MG63 (cell line): ENCODE measurements at places on chromosomes 1 and 21.

DNA sequence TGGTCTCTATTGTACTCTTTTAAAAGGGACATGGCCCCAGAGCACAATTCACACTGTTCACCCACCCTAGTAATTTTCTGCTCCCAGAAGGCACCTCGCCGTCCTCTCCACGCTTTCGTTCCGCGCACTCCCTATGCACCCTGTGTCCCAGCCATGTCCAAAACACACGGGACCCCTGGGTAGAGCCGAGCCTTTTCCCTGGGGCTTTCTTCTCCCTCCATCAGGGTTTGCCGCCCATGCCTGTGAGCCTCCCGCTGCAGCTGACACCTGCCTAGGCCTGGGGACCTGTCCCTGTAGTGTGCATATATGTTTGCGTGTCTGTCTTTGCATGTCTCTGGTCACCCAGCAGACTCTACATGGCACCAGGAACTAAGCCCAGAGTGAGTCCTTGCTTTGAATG lies 302.7 kb downstream of the PCP4 start:
- DNase-seq: no peak

DNA sequence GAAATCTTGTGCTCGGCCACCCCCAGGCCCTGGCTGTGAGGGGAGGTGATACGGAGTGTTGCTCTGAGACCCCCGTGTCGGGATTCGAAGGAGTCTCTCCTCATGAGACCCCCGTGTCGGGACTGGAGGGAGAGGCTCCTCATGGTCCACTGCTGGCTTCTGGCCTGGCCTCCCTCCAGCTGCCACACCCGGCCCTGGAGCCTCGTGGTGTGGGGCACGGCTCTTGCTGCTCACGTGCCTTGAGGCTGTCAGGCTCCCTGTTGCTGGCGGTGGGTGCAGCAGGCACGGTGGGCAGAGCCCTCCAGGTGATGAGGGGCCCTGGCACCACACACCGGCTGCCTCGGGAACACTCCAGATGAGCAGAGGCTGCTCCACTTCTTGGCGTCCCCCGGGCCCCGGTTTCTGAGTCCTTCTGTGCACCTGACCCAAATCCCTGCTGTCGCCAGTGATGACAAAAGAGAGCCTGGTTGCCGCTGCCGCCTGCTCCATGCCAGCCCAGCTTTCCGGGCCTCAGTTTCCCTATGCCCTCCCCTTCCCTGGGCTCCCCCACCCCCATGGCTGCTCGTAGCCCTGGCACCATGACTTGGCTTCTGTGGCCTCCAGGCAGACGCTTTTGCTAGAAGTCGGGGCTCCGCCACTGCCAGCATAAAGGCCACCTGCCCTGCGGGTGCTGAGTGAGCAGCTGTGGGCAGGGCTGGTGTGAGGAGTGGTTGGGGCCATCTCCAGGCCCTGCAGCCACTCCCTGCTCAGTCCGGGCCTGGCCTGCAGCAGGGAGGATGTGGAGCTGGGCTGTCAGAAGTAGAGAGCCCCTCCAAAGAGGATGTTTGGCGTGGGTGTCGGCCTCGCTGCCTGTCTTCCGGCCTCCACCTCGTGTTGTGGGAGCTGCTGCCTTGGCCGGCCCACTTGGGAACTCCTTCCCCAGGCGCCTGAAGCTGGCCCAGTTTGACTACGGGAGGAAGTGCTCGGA lies 11.8 kb downstream of the TMEM240 start:
- DNase-seq: no peak

- DNase-seq: no peak
Measured at GRCh38 chr1:162110910-162111309, 41.4 kb downstream of the NOS1AP start.

- peak; percentile 68 for DNase-seq
Measured at GRCh38 chr1:93338387-93339146, 7.1 kb upstream of the DR1 start.

DNA sequence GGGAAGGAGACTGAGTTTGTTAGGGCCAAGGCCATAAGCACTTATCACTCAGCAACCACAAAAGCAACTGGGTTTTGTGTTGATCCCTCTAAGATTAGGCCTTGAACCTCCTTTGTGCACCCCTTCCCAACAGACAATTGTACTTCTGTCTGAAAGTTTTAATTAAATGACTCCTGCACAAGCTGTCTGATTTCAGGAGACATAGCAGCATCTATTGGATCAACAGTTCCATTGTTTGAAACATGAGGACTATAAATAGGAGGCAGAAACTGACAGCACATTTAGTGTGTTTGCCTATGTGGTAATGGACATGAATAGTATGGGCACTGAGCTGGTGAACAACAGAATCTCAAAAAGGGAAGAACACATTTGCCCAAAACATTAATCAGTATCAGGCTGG lies 167.3 kb upstream of the KCNJ6 start:
- DNase-seq: no peak

DNA sequence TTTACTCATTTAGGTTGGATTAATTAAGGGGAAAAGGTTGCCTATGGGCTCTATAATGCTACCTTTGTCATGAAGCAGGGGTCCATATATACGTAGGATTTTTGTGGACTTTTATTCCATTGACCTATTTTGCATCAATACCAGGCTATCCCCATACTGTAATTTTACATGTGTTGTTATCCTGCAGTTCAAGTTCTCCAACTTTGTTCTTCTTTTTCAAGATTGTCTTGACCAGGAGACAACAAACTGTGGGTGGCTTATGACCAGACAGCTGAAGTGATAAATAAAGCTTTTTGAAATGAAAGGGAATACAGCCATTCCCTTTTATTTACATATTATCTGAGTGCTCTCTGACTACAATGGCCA lies 345.7 kb downstream of the BARHL2 start:
- DNase-seq: no peak

GRCh38 chr1:11458811-11459275 lies 20.1 kb upstream of the DISP3 start:
- DNase-seq: no peak
